Activated naive CD4-positive, alpha-beta T cell (primary cell): ENCODE measurements at places on chromosomes 11 and 22.

GRCh38 chr22:43967069-43967468 is 11.8 kb downstream of the SAMM50 start:
- no peak for DNase-seq

- no peak for DNase-seq
These were observed 42.7 kb downstream of the CELF1 start for GRCh38 chr11:47510209-47510608.

DNA sequence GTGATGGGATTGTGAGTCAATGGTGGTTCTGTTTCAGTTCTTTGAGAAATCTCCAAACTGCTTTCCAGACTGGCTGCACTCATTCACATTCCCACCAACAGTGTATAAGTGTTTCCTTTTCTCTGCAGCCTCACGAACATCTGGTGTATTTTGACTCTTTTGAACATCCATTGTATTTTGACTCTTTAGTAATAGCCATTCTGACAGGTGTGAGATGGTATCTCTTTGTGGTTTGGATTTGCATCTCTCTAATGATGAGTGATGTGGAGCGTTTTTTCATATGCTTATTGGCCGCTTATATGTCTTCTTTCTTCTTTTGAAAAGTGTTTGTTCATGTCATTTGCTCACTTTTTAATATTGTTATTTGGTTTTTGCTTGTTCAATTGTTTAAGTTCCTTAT is 19.4 kb downstream of the NELL1 start:
- DNase-seq: no peak

DNA sequence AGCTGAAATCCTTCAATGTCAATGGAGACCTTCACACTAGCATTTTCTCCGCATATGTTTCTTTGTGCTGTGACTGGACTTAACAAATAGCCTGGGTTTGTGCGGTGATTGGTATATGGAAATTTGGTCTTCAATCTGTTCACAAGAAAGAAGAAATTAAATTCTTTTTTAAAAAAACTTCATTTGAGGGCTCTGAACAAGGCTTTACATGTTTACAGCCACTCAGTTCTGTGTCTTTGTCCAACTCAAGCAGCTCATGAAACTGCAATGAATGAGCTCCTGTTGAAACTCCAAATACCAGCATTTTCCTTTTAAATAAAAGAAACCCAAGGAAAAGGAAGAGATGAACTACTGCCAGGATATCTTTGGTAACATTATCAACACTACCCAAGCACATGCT is 57.3 kb downstream of the PIK3C2A start:
- no peak for DNase-seq

GRCh38 chr11:119852741-119853140 is 123.7 kb upstream of the NECTIN1 start:
- no peak for DNase-seq
